ENCODE measurements at places on chromosomes 4 and X. TPM values are rescaled to one million over a fixed set of nuclear protein-coding genes. Genes with fewer than 3 reads are reported as not detected.

- DNase-seq: no peak
Observed at GRCh38 chr4:53189011-53189410, 176.8 kb downstream of the SCFD2 start.

GRCh38 chrX:110310000-110310790, 7.7 kb downstream of the AMMECR1 start:
- DNase-seq: no peak

GRCh38 chr4:101289306-101289705, 58.0 kb downstream of the PPP3CA start:
- DNase-seq: no peak

GRCh38 chrX:41889317-41890025, 33.9 kb downstream of the CASK start:
- DNase-seq: peak; percentile 41

DNA sequence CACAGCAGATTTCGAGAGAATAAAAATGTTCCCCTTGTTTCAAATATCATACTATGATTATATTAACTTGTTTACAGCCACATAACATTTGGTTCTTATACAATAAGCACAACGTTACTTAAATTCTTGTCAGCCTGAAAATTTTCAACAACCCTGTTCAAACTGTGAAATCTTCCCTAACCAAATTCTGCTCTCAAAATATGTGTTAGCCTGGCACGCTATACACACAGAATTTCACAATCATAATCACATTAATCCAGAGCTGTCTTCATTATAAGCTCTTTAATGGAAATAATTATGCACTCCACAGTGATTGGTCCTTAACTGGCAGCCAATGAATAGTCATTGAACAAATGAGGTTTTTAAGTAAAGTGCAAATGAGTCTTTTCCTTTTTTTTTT, 7.3 kb upstream of the PRSS12 start:
- DNase-seq: no peak

ANXA10 gene
- 1.7 TPM for total RNA-seq

GPRASP3 gene
- total RNA-seq: 2.0 TPM

NDST3 gene
- total RNA-seq: 1.3 TPM

FOXR2 gene
- 8.1 TPM for total RNA-seq

ADH1B gene
- total RNA-seq: not detected

DNA sequence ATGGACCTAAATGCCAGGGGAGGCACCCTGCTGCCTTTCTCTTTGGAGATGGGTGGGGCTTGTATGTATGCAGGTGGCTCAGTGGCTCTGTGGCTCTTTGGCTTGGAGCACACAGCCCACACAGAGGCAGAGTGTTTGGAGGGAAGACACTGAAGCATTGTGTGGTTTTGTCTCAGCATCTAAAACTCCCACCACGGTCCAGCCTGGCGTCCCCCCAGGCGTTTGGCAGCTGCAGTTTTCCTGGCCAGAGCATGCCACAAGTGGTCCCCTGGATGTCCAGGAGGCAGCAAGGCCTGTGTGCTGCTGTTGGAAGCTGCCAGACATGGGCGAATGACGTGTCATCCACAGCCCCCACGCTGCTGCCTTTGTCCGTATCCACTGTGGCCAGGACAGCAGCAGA, 32.2 kb upstream of the PSAPL1 start:
- DNase-seq: no peak

DNA sequence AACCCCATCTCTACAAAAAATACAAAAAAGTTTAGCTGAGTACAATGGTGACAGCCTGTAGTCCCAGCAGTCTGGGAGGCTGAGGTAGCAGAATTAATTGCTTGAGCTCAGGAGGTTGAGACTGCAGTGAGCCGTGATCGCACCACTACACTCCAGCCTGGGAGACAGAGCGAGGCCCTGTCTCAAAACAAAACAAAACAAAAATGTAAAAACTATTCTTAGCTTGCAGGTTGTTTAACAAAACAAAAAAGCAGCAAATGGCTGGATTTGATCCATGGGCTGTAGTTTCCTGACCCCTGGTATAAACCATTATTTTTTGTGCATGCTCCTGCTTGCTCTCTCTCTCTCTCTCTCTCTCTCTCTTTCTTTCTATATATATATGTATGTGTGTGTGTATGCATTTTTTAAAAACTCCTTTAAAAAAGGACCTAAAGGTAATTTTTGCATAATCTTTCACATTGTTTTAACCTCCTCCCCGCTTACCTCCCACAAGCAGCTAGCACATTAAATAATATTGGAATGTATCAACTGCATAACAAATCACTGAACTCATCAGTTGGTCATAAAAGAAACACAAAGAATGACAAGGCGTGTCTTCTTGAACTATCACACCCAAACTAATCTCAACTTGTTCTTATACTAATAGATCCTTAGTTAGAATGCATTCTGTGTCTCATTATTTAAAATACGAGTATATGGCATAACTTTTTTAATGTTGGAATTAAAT, 4.8 kb downstream of the AREG start:
- DNase-seq: no peak

GRCh38 chrX:134634691-134635090, 23.6 kb downstream of the PLAC1 start:
- no peak for DNase-seq

GRCh38 chrX:70453024-70453618, 8.5 kb downstream of the DLG3 start:
- DNase-seq: no peak

- DNase-seq: no peak
Observed at GRCh38 chr4:148023512-148024181, 291.8 kb downstream of the ARHGAP10 start.

MAGEC2 gene
- 77.8 TPM for total RNA-seq

GRCh38 chr4:112736718-112737135, 99.8 kb downstream of the LARP7 start:
- DNase-seq: no peak

DNA sequence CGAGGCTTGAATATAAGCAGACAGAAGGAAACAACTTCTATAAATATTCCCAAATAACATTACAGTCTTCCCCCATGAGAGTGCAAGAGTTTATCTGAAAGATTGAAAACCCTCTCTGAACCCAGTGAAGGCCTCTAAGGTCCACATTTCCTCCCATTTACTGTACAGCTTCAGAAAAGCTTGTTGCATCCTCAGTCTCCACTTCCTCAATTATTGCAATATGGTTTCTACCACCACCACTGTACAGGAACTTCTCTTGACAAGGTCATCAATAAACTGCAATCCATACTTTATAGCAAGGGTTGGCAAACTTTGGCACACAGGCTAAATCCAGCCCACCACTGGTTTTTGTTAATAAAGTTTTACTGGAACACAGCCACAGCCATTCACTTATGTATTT, 239.0 kb downstream of the THOC2 start:
- DNase-seq: no peak

GRCh38 chr4:2817701-2818350, 24.9 kb downstream of the SH3BP2 start:
- DNase-seq: no peak

DNA sequence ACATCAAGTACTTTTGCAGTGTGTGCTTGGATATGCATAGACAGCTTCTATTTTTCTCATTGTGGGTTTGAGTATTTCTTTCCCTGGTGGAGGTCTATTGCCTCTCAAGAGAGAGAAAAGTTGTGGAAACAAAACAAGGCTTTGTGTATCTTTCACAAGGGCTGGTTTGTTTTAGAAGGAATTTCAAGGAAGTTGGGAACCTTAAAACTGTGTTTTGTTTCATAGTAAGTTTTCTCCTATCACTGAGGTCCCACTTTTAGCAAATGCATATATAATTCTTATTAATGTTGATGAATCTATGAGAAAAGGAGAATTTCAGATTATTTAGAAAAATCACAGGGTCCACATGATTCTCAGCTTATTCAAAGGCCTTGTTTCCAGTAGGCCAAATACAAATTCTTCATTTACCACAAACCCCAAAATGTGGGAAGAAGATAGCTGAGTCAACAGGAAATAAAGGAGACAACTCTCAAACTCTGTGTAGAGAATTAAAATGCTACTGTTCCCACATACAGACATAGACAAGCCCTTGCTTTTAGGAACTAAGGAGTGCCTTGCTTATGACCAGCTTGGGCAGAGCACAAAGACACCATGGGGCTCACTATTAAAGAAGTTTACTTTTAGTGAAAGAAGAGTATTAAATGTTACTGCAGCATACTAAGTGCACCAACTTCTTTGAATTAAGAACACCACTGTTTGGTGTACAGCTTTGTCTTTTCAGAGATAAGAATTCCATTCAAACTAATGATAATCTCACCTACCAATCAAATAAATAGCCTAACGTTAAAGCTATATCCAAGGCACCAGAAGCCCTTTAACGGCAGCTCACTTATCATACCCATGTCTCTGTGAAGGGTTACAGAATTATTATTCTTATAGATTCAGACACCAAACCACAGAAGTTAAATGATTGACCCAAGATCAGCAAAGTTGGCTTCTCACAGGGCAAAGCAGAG, 177.4 kb upstream of the LEF1 start:
- peak; percentile 54 for DNase-seq

DNA sequence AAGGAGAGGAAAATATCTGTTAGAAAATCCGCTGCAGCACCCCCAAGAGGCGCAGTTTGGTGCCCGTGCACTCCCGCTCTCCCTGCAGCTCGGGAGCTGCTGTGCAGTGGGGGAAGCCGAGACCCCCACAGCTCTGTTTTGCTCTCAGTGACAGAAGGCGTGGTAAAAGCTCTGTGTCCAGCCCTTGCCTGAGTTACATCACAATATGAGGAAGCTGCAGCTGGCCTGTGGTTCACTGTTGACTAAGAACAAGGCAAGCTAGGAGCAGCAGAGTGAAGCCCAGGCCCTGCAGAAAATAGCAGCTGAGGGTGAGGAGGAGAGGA, 88.5 kb upstream of the ADRA2C start:
- no peak for DNase-seq

ATP7A gene
- total RNA-seq: 10.2 TPM

GRCh38 chr4:119190354-119190753, 22.2 kb upstream of the USP53 start:
- no peak for DNase-seq

ETNPPL gene
- not detected for total RNA-seq

DNA sequence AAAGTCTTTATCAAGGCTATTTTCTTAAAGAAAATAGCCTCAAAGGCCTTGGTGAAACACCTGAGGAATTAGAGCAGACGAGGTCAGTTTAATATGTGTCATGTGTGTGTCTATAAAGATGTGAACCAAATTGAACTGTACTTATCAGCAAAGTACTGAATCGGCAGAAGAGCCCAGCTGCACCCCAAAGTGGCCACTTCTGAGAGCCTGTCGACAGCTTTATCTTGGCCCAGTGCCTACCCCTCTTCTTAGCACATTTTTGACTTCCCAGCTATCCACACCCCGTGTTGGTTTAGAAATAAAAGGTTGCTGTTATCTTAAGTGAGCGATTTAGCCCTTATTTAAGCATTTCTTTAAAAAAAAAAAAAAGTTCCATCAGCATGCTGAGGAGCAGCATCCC, 329.7 kb downstream of the FBXW7 start:
- no peak for DNase-seq

FAM9C gene
- total RNA-seq: not detected

- no peak for DNase-seq
Observed at GRCh38 chr4:29680644-29681043, 1039.5 kb upstream of the PCDH7 start.

SPANXN4 gene
- not detected for total RNA-seq

- peak; percentile 23 for DNase-seq
Observed at GRCh38 chr4:120731561-120731960, 191.0 kb downstream of the PRDM5 start.

DNA sequence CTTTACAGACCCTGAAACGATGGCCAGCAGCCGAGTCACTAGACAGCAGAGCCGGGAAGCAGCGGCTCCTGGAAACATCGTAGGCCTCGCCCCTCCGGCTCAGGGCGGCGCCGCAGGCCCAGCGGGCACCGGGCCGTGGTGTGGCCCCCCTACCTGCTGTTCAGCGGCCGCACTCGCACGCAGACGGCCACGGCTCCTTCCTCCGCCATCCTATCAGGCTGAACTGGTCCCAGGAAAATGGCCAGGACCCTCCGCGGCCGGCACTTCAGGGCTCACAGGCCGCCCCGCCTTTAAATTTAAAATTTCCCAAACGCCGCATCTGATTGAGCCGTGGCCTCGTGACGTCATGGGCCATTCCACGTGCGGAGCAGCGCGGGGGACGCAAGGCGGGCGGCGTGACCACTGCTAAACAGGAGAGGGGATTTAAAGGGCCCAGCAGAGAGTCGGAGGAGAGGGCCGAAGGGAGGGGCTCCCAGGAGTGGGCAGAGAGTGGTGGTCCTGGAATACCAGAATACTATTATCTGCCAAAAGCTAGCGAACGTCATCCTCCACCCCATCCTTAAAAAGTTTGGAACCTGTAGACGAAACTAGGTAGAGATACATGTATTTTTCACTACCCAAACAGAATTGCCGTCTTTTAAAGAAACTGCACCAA, at the start of gene CENPE:
Gene CENPE (minus strand): TSS at position 233 of the 655 bp plus-strand sequence. CDS start 24 bp downstream, at position 209.
- DNase-seq: peak; percentile 80

POLN gene
- 1.8 TPM for total RNA-seq

- DNase-seq: no peak
Observed at GRCh38 chrX:81301877-81302276, 100.0 kb downstream of the SH3BGRL start.

CDS1 gene
- total RNA-seq: 3.7 TPM

GRCh38 chr4:23084559-23085248, 392.0 kb downstream of the GBA3 start:
- no peak for DNase-seq

F11 gene
- total RNA-seq: not detected

BMP2K gene
- 23.7 TPM for total RNA-seq

Measured in H4 (cell line).